ENCODE measurements at places on chromosomes 2 and 18. TPM values are rescaled to one million over a fixed set of nuclear protein-coding genes. Genes with fewer than 3 reads are reported as not detected.

GRCh38 chr2:204477358-204477950, 67.8 kb upstream of the PARD3B start:
- H3K27me3 ChIP-seq: no peaks in the 10 kb centered on the region
- DNase-seq: no peak
- peaks cover 5% of the 10 kb centered on the region for H3K4me1 ChIP-seq
- no peak overlapping the region for H3K4me3 ChIP-seq

MAP3K20 gene
- polyA plus RNA-seq: 6.2 TPM

- no peaks in the 10 kb centered on the region for H3K27me3 ChIP-seq
- no peaks in the 10 kb centered on the region for H3K36me3 ChIP-seq
- DNase-seq: no peak
- H3K4me1 ChIP-seq: peaks cover 4% of the 10 kb centered on the region
- H3K4me3 ChIP-seq: no peak overlapping the region
These were observed 197.5 kb upstream of the RAB6C start for GRCh38 chr2:129781749-129782632.

DNA sequence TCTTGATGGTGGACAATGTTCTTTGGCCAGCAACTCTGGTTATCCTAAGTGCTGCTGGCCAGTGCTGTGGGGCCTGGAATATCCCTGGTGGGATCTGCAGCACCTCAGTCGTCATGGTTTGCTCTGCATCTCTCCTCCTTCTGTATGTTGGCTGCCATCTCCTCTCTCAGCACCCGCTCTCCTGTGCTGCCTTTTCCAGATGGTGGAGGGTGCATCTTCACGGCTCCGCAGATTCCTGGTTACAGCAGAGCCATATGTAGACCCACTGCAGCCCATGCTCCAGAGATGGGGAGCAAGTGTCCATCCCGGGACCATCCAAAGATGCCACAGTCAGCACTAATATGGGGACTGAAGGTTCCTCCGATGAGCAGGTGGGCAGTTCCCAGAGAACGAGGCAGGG, 90.0 kb downstream of the VAPA start:
- no peak overlapping the region for H3K4me3 ChIP-seq
- DNase-seq: no peak
- H3K27ac ChIP-seq: no peak overlapping the region
- no peaks in the 10 kb centered on the region for H3K36me3 ChIP-seq
- no peaks in the 10 kb centered on the region for H3K27me3 ChIP-seq
- H3K4me1 ChIP-seq: no peaks in the 10 kb centered on the region

DNA sequence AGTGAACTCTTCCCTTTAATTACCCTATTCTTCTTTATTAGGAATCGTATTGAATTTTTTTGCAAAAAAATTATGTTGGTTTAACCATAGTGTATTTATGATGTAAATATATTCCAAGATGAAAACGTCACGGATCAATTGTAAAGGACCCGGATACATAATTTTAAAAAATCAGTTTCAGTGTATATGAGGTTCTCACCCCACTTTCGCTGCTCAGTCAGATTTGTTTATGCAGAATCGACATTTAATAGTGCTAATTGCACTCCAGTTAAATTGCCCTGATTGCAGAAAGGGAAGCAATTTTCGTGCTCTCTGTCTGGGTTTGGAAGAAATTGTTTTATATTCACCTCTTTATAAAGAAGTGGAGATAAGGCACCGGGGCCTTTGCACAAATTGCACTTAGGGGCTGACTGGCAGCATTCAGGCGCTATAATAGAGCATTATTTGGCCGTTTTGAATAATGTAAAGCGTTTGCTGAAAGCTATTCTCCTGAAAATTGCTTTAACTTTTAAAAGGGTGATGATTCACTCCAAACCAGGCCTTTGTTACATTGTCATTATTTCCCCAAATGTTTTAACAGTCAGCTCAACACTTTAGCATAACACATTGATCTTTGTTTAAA, 3.0 kb upstream of the SP9 start:
- peaks cover 57% of the 10 kb centered on the region for H3K4me1 ChIP-seq
- H3K36me3 ChIP-seq: no peaks in the 10 kb centered on the region
- H3K27ac ChIP-seq: no peak overlapping the region

DNA sequence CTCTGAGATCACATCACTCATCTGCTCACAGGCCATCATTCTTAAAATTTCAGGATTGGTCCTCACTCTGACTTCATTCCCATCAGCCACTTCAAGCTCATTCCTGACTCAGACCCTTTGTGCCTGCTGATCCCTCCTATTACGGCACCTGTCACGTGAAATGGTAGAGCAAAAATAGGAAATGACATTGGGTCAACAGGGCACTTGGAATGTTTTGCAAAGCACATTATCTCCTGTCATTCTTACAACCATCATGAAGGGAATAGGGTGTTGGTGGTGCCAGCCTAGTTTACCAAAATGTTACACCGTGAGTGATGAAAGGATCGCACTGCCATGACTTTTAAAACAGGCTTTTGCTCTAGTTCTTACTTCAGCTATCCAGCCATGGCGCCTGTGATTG, 61.1 kb downstream of the EIF5B start:
- H3K27me3 ChIP-seq: no peaks in the 10 kb centered on the region
- H3K36me3 ChIP-seq: peaks cover 51% of the 10 kb centered on the region
- H3K4me1 ChIP-seq: no peaks in the 10 kb centered on the region
- H3K4me3 ChIP-seq: no peak overlapping the region
- H3K27ac ChIP-seq: no peak overlapping the region
- DNase-seq: no peak

GRCh38 chr2:105576440-105577241, 168.1 kb upstream of the NCK2 start:
- no peak overlapping the region for H3K4me3 ChIP-seq
- H3K27me3 ChIP-seq: no peaks in the 10 kb centered on the region
- no peak overlapping the region for H3K27ac ChIP-seq

All from sigmoid colon (tissue), 7 donors.